Caudate nucleus (tissue), 63 donors: ENCODE measurements at places on chromosomes 11 and 22.

DNA sequence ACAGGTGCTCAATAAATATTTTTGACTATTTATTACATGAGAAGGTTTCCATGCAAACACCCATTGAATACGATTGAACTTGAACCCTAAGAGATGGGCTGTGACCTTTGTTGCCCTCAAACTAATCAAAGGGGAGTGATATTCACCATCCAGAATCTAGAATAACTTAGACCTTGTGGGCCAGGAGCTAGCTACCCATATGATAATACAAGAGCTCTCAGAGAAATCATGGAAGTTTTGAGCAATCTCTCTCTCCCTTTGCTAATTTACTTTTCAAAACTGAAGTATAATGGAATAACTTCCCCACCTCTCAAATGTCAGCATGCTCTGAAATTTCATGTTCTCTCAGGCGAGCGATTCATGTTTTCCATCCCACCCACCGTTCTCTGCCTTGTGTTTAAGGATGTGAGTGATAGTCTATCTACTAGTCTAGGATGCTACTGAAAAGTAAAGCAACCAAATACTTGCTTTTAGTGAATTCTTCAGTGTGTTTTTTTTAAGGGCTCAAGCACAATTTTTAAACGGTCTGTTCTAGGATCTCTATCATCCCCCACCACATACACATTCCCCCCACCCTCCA is 33.3 kb downstream of the BARX2 start:
- DNase-seq = no peak

DNA sequence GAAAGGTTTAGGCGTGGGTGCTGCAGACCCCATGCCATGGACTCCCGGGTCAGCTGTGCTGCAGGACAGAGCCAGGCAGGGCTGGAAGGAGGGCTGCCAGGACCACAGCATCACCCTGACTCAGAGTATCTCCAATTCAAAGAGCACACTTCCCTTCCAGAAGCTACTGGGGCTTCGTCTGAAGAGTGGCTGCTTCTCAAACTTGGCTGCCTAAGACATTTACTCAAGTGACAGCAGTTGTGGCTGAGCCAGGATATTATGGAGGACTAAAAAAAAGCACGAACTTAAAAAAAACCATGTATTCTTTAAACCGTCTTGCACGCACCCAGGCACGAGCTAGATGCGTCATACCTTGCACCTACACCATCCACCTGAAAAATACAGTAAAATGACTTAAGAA is 13.0 kb upstream of the BID start:
- DNase-seq = no peak

GRCh38 chr22:16695261-16695660 is 102.7 kb upstream of the CCT8L2 start:
- DNase-seq = no peak

- DNase-seq = no peak
Measured at GRCh38 chr11:73195191-73196007, 22.7 kb upstream of the P2RY2 start.

DNA sequence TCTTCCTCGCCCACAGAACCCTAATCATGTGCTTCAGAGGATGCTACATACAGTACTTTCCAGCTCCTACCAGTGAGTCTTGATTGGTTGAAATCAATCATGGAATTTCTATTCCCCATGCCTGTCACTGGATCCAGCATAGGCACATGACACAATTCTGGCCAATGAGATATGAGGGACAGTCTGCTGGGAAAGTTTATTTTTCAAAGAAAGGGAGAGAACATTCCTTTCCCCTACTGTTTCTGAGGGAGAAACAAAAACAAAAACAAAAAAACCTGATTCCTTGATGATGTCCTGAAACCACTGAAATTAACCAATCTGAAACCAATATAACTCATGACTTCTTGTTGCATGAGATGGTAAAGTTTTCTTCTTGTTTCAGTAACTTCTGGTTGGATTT is 3.3 kb upstream of the RCN1 start:
- DNase-seq = no peak
